ENCODE measurements at places on chromosomes 5 and 9.

- no peak for DNase-seq
Observed at GRCh38 chr5:159442206-159442850, 112.0 kb upstream of the IL12B start.

GRCh38 chr9:77680581-77680980 is 32.5 kb upstream of the GNA14 start:
- no peak for DNase-seq

DNA sequence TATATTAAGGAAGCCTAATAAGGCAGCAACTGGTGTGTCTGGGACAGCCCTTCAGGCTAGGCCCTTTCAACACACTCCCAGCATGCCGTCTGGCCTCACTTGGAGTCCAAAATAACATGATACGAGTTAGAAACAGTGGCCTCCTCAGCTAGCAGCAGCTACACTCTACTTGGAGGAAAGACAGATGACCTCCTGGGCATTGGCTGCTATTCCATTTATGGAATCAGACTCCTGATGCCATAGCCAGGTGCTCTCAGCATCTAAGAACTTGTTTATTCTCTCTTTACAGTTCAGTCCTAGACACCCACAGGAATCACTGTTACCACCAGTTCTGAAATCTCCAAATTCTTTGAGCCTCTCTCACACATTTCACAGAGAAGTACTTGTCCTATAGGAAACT is 31.8 kb downstream of the RUSC2 start:
- no peak for DNase-seq

GRCh38 chr9:96183751-96184150 is 118.2 kb downstream of the HSD17B3 start:
- no peak for DNase-seq

DNA sequence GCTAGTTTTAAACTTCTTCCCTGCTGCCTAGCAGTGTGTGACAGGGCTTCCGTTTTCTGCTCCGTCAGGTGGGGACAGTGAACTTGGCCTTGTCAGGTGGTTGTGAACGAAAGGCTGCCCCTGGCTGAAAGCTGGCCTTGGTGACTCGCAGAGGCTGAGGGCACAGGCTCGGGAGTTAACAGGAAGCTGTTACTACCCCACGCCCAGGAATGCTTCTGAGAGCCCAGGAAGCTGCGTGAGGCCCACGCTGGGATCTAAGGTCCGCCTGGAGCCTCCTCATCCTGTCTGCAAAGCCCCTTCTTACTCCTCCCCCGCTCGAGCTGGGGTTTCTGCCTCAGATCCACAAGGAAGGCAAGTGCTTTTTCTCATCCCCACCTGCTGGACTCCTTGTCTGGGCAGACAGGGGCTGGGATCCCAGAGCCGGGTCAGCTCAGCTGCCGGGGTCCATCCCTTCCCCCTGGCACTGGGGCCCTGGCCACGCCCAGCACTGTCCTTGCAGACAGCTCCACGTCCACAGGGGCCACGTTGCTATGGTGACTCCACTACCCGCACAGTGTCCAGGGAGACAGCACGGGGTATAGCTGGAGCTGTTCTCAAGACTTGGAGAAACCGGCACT is 124.7 kb upstream of the TBC1D2 start:
- DNase-seq = no peak

DNA sequence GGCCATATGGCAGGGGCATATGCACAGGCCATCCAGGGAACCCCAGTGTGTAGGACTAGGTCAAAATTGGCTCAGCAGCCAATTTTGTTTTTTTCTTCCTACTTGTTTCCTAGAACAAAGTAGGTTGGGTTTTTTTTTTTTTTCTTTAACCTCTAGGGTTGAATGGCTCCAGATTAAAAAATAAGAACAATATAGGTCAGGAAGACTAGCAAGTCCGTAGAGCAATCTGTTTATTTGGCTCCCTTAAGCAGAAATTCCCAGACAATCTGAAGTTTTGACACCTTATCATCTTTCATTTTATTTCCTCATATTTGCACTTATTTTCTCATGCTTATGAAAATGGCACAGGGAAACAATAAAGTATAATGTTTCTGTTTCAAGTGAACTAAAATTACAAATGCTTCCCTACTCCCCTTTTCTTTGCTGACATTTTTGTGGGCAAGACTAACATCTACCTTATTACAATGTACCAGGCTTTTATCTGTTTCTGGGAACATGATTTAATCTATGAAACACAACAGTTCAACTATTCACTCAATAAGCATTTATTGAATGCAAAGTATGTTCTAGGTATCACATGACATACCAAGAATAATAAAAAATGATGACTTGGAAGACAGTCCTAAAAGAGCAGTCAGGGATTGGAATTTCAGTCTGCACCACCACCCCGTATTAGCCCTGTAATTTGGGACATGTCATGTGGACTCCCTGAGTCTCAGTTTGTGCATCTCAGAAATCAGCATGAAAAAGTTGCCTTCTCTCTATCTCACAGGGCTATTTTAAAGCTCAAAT is 30.5 kb downstream of the TLR4 start:
- no peak for DNase-seq

DNA sequence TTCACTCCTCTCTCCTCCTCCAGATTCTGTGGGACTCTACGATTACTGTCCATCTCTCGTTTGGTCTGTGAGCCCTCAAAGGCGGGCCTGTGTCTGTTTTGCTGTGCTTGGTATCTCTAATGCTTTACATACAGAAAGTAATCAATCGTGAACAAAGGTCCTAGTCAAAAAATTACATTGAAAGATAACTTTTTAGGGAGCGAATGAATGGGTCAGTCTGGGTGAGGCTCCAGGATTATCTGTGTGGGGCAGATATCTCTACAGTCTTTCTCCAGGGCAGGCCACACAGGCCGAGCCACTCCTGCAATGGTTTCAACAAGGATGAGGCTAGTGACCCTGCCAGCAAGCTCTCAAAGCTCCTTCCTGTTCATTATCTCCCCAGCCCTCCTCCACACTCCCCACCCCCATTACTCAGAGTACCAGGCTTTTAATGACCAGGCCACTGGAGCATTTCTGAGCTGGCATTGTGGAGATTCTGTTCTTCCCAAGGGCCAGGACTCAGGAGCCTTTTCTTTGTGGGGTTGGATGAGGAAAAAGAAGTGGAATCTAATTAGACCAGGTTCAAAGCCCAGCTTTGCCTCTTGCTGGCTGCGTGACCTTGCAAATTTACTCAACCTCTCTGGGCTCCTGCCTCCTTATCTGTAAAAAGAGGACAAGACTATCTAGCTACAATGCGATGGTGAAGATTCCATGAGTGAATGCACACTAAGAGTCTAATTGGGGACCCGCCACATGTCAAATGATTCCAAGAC is 10.2 kb downstream of the CORO2A start:
- no peak for DNase-seq

- no peak for DNase-seq
Observed at GRCh38 chr5:104512063-104512825, 949.7 kb upstream of the NUDT12 start.

DNA sequence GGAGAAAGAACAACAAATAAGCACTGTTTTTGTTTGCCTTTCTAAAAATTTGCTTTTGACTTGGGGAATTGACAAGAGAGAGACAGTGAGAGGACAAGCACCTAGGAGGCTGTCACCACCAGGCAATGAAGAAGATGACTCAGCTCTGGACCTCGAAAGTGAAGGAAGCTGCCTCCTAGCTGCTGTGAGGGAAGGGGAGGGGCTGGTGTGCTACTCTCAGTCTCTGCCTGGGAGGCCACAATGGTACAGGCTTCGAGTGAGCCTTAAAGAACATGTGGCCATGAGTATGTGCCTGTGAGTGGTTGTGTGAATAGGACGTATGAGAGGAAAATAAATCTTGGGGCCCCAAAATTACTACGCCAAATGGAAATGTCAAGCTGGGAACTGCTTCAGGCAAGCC is 7.1 kb upstream of the PLK2 start:
- DNase-seq = no peak

GRCh38 chr9:126587187-126588185 is 26.2 kb upstream of the LMX1B start:
- no peak for DNase-seq

DNA sequence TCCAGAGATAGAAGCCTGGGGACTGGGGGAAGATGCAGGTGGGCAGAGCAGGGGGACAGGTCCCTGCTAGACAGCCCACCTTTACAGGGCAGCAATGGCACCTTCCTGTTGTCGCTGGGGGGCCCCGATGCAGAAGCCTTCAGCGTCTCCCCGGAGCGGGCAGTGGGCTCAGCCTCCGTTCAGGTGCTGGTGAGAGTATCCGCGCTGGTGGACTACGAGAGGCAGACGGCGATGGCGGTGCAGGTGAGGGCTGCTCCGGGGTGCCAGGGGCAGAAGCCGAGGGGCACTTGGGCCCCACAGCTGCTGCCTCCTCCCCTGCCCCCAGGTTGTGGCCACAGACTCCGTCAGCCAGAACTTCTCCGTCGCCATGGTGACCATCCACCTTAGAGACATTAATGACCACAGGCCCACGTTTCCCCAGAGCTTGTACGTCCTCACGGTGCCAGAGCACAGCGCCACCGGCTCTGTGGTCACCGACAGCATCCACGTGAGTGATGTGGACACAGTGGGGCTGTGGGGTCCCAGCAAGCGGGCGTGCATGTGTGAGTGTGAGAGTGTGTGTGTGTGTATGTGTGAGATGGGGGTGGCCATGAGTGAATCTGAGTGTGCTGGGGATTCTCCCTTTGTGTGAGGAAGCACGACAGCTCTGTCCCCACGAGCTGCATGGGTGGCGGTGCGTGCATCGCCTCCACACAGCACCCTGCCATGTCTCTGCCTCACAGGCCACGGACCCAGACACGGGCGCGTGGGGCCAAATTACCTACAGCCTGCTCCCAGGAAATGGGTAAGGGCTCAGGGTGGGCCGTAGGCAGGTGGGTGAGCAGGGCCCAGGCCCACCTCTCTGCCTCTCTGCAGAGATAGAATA is 28.4 kb downstream of the CDHR2 start:
- no peak for DNase-seq

- DNase-seq = no peak
Observed at GRCh38 chr5:107560377-107560776, 110.4 kb downstream of the EFNA5 start.

DNA sequence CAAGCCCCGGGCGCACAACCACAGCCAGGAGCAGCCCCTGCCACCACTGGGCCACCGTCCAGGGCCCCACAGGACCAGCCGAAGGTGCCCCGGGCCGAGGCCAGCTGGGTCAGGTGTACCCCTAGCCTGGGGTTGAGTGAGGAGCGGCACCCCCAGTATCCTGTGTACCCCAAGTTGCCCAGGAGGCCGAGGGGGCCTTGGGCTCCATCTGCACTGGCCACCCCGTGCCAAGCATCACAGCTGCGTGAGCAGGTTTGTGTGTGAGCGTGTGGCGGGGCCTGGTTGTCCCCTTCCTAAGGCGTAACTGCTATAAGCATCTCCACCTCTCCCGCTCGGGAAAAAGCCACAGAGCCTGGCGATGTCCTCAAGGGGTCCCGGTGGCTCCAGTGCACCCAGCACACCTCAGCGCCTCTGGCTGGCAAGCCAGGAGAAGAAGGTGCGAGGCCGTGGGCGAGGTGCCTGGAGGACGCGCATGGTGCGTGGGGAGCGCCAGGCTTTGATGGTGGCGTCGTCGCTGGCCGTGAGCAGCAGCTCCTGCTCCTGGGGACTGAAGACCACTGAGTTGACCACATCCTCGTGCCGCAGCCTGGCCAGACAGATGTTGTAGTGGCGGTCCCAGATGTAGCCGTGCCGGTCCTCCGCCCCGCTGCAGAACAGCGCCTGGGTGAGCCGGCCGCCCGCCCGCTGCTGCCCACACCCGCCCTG is 3.9 kb downstream of the FBXW5 start:
- DNase-seq = no peak

- DNase-seq = no peak
Observed at GRCh38 chr9:93301911-93302541, 118.1 kb downstream of the WNK2 start.

- DNase-seq = no peak
Observed at GRCh38 chr5:35826554-35826953, 30.1 kb upstream of the IL7R start.

DNA sequence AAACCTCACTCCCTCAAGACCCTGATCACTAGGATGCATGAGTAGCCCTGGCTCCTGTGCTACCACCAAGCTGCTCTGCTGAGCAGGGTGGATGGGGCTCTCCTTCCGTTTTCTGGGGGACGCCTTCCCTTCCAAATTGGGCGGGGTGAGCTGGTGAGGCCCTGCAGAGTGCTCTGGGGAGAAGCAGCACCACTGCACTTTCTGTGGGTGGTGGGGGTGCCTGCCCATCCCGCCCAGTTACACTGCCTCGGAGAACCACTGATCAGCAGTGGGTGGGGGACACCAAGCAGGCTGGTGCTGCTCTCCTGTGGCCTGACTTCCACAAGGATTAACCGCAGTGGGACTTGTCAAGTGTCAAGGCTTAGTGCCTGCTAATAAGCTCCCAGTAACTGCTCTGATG is 19.0 kb downstream of the GFPT2 start:
- no peak for DNase-seq
